ENCODE measurements at places on chromosomes 12 and 14.

GRCh38 chr14:72855913-72856312 lies 38.0 kb downstream of the DPF3 start:
- DNase-seq = no peak

DNA sequence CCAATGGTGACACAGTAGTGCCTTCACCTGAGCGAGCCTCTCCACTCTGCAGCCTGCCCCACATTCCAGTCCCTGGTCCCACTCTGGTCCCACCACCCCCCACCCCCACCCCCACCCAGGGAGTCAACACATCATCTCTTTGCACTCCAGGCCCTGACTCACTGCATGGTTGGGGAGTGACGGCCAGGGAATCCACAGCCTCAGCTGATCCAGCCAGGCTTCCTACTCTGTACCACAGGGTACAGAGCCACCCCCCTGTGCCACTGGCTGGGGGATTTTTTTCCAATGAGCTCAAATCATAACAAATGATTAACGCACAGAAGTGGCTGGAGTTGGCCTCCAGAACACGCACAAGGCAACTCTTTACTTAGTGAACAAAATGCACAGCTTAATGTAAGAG lies 233.7 kb downstream of the NTF3 start:
- DNase-seq = no peak

DNA sequence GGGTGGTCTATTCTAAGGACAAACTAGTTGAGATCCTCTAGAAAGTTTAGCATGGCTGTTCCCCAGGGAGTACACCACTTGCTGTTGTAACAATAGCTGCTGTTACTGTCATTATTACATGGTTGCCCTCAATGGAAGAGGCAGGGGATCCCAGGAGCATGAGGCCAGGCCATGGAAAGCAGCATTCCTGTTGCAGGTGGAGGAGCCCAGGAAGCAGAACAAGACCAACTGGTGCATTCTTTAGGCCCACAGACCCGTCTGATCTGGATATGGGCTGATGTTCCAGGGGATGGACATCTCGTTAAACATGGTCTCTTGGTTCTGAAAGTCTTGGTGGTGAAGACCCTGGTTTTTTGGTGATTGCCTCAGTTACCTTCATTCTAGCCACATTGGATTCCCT lies 109.2 kb upstream of the WSCD2 start:
- no peak for DNase-seq

GRCh38 chr12:48954841-48955501 lies 2.3 kb downstream of the ARF3 start:
- no peak for DNase-seq

DNA sequence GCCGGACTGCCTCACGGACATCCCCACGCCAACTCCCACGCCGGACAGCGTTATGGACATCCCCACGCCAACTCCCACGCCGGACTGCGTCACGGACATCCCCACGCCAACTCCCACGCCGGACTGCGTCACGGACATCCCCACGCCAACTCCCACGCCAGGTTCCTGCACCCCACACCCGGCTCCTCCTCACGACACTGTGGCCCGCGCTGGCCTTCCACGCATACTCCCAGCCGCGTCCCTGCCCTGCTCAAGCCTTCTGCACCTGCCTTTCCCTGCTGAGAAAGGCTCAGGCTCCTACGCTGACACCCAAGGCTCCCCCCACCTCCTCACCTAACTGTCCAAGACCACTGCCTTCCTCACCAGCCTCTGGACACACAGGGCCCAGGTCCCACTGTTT lies 9.7 kb downstream of the CACNA2D4 start:
- DNase-seq = no peak

DNA sequence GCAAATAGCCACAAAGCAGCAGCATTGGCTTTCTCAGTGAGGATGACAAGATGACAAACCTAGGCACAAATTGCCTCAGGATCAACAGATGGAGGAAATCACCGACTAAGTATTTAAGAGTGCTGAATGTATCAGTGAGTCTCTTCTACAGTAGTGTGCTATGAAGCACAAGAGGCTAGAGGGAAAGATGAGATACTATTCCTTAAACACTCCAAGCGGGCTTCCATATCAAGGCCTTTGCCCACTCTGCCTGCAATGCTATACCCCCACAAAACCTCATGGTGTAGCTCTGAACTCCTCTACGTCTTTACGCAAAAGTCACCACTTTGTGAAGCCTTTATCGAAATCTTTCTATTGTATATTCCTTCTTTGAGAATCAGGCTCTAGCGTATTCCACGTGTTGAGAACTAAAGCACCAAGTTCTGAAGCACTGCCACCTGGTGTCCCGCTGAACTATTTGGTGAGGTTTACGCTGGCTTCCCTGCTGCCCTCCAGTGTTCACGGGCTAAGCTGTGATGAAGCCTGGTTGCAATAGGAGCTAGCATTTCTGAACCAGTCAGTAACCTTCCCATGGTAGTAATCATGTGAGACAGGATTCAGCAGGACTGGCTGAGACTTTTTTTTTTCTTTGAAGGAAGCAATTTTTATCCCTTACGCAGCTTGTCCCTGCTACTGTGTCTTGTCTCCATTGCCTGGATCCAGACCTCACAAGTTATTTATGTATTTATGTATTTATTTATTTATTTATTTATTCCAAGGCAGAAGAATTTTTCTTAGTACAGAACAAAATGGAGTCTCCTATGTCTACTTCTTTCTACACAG lies 426.5 kb upstream of the OR4E1 start:
- DNase-seq = no peak

DNA sequence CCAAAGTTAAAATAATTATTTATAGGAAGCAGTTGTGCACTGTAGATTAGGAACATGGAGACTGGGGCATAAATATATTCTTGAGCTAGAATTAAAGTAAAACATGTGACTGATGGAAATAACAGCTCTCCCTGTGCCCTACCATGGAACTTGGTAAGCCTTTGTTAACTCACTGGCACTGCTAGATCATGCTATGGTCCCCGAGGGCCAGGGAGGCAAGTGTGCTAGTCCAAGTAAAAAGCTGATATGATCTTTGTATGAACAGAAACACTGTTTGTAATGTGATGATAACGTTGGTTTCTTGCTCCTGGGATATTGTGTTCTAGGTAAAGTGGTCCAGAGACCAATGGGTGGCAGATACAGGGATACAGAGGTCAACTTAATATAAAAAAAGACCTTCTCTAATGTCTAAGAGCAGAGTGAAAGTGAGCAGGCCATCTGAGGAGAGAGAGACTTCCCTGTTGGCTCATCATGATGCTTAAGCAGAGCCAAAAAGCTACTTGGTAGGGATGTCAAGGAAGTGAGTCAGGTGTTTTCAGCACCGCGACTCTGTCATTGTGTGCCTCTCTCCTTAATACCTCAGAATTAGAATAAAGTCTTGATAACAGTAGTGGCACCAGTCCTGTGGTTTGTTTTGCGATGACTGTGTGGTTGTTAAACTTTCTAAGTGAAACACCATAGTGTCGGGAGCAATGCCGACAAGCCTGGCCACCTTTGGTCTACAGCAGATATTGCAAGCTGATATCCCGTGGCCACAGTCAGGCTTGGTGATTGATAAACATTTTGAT lies 27.6 kb downstream of the BICD1 start:
- DNase-seq = no peak
